ENCODE measurements at places on chromosomes 3 and 15. TPM values are rescaled to one million over a fixed set of nuclear protein-coding genes. Genes with fewer than 3 reads are reported as not detected.

DNA sequence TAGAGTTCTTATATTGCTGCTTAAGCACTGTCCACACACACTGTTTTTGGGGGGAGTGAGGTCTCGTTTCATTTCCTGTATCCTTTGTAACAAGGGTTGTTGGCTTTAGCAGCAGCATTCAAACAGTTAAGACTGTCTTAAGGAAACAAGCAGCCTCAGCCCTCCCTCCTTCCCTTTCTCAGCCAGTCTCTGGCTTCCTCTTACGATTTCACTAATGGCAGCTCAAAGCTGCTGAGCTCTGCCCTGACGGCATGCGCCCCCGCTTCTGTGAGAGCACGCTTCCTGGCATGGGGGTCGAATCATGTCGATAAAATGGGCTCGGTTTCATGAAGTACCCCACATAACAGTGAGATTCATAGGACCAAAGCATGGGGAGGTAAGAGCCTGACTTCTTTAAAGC, 105.0 kb downstream of the KLHL25 start:
- H3K4me1 ChIP-seq: peaks cover 83% of the 10 kb centered on the region
- H3K27ac ChIP-seq: peak overlapping the region; percentile 77
- peaks cover 69% of the 10 kb centered on the region for H3K36me3 ChIP-seq
- no peaks in the 10 kb centered on the region for H3K27me3 ChIP-seq
- peak; percentile 54 for DNase-seq
- peak overlapping the region; percentile 34 for H3K4me3 ChIP-seq

The ATP13A5 gene
- 2.0 TPM for total RNA-seq

The ECE2 gene
- total RNA-seq: 2.9 TPM

DNA sequence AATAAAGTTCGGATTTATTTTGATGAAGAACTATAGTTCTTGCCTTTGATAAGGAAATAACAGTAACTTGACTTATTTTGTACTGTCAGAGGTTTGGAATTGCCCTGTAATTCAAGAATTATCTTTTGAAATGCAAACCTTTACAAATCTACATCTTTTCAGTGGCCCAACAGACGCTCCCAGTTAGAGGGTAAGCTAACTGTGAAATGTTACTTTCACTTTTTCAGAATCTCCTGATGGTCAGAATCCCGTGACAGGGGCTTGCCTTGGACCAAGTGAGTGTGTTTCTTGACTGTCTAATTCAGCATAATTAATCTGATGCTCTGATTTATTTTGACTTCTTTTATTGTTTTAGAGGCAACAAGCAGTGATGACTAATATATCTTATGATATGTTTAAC, 262.5 kb downstream of the PLOD2 start:
- no peaks in the 10 kb centered on the region for H3K4me1 ChIP-seq
- no peak overlapping the region for H3K27ac ChIP-seq
- no peak for DNase-seq
- H3K27me3 ChIP-seq: no peaks in the 10 kb centered on the region
- no peak overlapping the region for H3K4me3 ChIP-seq

The ZNF620 gene
- 1.3 TPM for total RNA-seq

The CCDC39 gene
- total RNA-seq: not detected

DNA sequence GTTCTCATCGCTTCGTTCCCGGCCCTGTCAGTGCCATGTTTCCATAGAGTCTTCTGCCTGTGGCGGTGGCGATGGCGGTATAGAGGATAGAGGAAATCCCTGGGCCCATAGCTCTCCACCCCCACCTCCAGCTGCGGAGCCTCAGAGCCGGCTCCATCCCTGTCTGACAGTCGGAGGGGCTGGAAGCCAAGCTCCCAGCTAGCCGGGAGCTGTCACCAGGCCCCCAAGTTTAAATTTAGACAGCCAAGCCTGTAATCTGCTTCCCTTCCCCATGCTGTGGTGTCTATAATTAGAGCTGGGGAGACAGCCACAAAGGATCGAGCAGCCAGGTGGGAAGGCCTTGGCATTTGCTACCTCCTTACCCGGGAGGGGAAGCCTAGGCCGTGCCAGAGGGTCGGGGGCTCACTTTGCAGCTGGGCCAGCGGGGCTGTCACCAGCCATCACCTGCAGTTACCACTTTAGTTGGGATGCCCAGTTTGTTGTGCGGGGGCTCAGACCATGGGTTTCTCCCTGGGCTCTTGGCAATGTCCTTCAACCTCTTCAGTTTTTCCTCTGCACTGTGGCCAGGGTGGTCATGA, 56.3 kb upstream of the SEC13 start:
- no peak overlapping the region for H3K4me3 ChIP-seq
- H3K27me3 ChIP-seq: no peaks in the 10 kb centered on the region
- no peaks in the 10 kb centered on the region for H3K4me1 ChIP-seq
- DNase-seq: no peak
- H3K27ac ChIP-seq: no peak overlapping the region
- no peaks in the 10 kb centered on the region for H3K36me3 ChIP-seq

The TERC gene
- 369 TPM for total RNA-seq

DNA sequence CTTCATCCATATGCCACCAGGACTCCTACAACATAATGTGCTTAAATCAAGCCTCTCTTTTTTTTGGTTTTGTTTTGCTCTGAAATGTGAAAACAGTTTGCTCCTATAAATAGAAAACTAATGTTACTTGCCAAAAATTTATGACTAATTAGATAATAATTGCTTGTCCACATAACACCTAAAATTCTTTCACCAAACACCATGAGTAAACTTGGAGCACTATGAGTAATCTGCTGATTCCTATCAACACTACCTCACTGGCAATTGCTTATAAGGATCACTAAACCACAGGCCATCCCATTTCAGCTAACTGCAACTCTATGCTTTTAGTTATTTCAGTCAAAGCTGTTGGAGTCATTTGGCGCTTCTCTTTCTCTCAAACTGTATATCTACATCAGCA, 252.7 kb downstream of the EPHA3 start:
- H3K4me1 ChIP-seq: no peaks in the 10 kb centered on the region
- H3K27me3 ChIP-seq: no peaks in the 10 kb centered on the region
- no peak overlapping the region for H3K4me3 ChIP-seq
- H3K27ac ChIP-seq: no peak overlapping the region
- no peaks in the 10 kb centered on the region for H3K36me3 ChIP-seq

- H3K4me1 ChIP-seq: peaks cover 7% of the 10 kb centered on the region
- no peak for DNase-seq
- H3K36me3 ChIP-seq: no peaks in the 10 kb centered on the region
- H3K27ac ChIP-seq: no peak overlapping the region
- no peak overlapping the region for H3K4me3 ChIP-seq
- H3K27me3 ChIP-seq: no peaks in the 10 kb centered on the region
These were observed 357.4 kb downstream of the RORA start for GRCh38 chr15:60871731-60872130.

DNA sequence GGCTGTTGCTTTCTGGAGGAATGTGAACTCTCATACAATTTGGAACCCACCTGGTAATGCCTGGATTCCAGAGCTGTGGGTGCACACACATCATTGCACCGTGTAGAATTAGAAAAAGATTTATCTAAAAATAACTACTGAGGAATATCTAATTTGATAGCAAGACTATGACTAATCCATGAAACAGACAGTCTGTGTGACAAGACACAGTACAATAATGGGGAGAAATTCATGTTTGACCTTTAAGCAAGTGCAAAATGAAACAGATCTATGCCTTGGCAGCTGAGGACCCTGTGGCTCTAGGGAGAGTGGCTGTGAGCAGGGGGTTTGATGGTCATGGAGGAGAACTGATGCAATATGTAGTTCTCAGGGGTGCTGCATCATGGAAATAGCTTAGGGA, 7.9 kb upstream of the DOCK3 start:
- H3K27ac ChIP-seq: no peak overlapping the region
- no peak for DNase-seq
- H3K4me3 ChIP-seq: no peak overlapping the region
- no peaks in the 10 kb centered on the region for H3K27me3 ChIP-seq
- no peaks in the 10 kb centered on the region for H3K4me1 ChIP-seq

DNA sequence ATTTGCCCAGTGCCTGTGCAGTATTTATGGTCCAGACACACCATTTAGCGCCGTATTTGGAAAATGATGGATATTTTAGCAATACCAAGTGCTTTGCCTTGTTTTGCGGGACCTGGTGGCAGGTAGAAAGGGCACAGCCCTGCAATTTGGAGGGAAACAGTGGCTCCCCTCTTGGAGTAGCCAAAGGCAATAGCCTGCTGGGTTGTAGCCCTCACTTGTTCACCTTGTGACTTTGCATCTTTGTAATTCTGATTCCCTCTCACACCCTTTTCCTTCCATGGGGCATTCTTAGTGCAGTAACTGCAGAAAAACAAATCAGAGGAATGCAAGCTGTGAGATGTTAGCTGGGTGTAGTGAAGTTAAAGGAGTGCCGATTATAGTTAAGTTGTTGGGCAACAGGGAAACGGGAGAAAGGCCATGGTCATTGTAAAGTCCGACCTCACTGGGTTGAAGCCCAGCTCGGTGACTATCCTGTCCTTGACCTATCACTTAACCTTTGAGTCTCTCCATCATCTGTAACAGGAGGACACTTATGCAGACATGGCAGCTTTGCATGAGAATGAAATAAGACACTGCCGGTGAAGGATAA, 131.0 kb upstream of the KLHL25 start:
- DNase-seq: no peak
- H3K36me3 ChIP-seq: no peaks in the 10 kb centered on the region
- no peaks in the 10 kb centered on the region for H3K27me3 ChIP-seq
- H3K4me3 ChIP-seq: no peak overlapping the region
- H3K4me1 ChIP-seq: no peaks in the 10 kb centered on the region

GRCh38 chr15:25736461-25736860, 126.7 kb downstream of the ATP10A start:
- no peak overlapping the region for H3K4me3 ChIP-seq
- H3K4me1 ChIP-seq: peaks cover 6% of the 10 kb centered on the region
- H3K27ac ChIP-seq: peak overlapping the region; percentile 39
- no peaks in the 10 kb centered on the region for H3K27me3 ChIP-seq
- no peaks in the 10 kb centered on the region for H3K36me3 ChIP-seq

The SLC24A5 gene
- not detected for total RNA-seq

- no peak overlapping the region for H3K4me3 ChIP-seq
- DNase-seq: no peak
- no peaks in the 10 kb centered on the region for H3K36me3 ChIP-seq
- H3K27ac ChIP-seq: no peak overlapping the region
These were observed 259.3 kb downstream of the MAGI1 start for GRCh38 chr3:65779390-65779789.

DNA sequence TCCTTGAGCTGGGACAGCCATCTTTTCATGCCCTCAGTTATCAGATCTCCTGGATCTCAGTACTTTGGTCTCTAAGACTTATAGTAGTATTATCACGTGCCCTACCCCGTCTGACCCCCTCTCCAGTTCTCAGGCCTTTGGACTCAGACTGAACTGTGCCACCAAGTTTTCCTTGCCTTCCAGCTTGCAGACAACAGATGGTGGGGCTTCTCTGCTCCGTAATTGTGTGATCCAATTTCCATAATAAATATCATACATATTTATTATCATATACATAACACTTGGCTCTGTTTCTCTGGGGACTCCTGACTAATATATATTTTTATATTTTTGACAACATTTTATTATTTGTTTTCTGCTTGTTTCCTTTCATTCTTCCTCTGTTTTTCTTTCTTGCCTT, 458.8 kb upstream of the SEMA6D start:
- H3K4me1 ChIP-seq: no peaks in the 10 kb centered on the region
- H3K4me3 ChIP-seq: no peak overlapping the region
- no peaks in the 10 kb centered on the region for H3K27me3 ChIP-seq

The WDR73 gene
- 26.8 TPM for total RNA-seq

DNA sequence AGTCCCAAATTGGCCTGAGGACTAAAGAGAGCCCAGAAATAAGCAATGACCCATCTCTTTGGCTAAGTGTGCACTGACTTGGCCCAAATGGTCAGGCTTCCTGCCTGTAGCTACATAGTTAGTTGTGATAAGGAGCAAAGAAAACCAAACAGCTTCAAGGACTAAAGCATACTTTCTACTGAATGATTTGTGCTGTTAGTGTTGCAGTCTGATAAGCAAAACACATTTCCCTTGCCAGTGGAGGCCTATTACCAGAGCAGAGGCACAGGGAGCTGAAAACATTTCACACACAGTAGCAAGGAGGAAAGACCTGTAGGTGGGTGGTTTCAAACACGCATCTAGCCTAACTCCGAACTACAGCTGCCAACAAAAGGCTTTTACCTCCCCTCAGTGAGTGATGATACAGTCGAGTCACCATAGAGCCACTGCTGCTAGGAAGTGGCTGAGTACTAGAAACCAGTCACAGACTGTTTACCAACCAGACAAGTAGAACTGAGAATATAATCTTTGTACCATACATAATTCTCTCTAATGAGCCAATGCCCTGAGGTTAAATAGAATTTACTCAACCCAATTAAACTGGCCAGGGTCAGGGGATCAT, 222.3 kb upstream of the THBS1 start:
- no peaks in the 10 kb centered on the region for H3K36me3 ChIP-seq
- H3K27me3 ChIP-seq: no peaks in the 10 kb centered on the region
- peak; percentile 61 for DNase-seq
- peak overlapping the region; percentile 18 for H3K27ac ChIP-seq
- no peak overlapping the region for H3K4me3 ChIP-seq

- peaks cover 6% of the 10 kb centered on the region for H3K4me1 ChIP-seq
- H3K27me3 ChIP-seq: no peaks in the 10 kb centered on the region
- no peaks in the 10 kb centered on the region for H3K36me3 ChIP-seq
- no peak overlapping the region for H3K27ac ChIP-seq
These were observed 27.2 kb downstream of the FEM1B start for GRCh38 chr15:68304589-68305337.

GRCh38 chr15:51580385-51580784, 42.2 kb downstream of the DMXL2 start:
- no peaks in the 10 kb centered on the region for H3K36me3 ChIP-seq
- H3K27me3 ChIP-seq: no peaks in the 10 kb centered on the region
- no peak for DNase-seq
- H3K4me3 ChIP-seq: no peak overlapping the region
- no peak overlapping the region for H3K27ac ChIP-seq

- peaks cover 15% of the 10 kb centered on the region for H3K4me1 ChIP-seq
- H3K27me3 ChIP-seq: no peaks in the 10 kb centered on the region
- no peak overlapping the region for H3K4me3 ChIP-seq
- no peak overlapping the region for H3K27ac ChIP-seq
These were observed 16.0 kb downstream of the SEC61A1 start for GRCh38 chr3:128068156-128068620.

DNA sequence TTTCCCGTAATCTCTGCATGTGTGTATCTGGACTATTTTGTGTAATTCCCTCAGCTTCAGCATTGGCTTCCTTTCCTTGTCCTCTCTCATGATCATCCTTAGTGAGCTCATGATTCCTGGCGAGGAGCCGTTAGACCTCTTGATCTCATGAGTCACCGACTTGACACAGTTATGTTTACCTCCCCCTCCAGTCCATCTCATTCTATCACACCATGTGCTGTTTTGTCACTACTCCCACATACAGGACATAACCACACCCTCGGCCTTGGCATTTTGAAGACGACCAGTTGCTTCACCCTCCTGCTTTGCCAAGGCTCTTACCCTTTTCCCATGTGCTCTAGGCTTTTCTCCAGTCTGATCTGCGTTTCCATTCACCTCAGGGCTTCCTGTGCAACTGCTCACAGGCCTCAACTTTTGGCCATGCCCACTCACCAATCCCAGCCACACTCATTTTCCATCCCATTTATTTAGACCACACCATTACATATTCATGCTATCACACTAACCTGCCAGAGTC, 41.5 kb downstream of the CP start:
- no peak overlapping the region for H3K4me3 ChIP-seq
- H3K4me1 ChIP-seq: no peaks in the 10 kb centered on the region
- peak; percentile 72 for DNase-seq
- peak overlapping the region; percentile 64 for H3K27ac ChIP-seq
- H3K36me3 ChIP-seq: no peaks in the 10 kb centered on the region
- H3K27me3 ChIP-seq: no peaks in the 10 kb centered on the region

The GOLGA8M gene
- not detected for total RNA-seq

- no peaks in the 10 kb centered on the region for H3K36me3 ChIP-seq
- H3K4me1 ChIP-seq: no peaks in the 10 kb centered on the region
- no peaks in the 10 kb centered on the region for H3K27me3 ChIP-seq
- DNase-seq: no peak
- no peak overlapping the region for H3K4me3 ChIP-seq
These were observed 209.9 kb upstream of the RGMA start for GRCh38 chr15:93298901-93299300.
